ENCODE measurements at places on chromosomes 12 and 14.
A peak's percentile ranks its signal among the peaks of the same experiment; 100 is the strongest.

- DNase-seq = peak; percentile 87
Observed at GRCh38 chr14:100825713-100826331, at the start of gene MEG3. MEG3 (plus strand) TSS chr14:100826118.

- DNase-seq = no peak
Observed at GRCh38 chr12:115979351-115979750, 298.1 kb downstream of the MED13L start.

GRCh38 chr14:88553886-88554456, 836 bp downstream of the PTPN21 start:
- DNase-seq = peak; percentile 27

DNA sequence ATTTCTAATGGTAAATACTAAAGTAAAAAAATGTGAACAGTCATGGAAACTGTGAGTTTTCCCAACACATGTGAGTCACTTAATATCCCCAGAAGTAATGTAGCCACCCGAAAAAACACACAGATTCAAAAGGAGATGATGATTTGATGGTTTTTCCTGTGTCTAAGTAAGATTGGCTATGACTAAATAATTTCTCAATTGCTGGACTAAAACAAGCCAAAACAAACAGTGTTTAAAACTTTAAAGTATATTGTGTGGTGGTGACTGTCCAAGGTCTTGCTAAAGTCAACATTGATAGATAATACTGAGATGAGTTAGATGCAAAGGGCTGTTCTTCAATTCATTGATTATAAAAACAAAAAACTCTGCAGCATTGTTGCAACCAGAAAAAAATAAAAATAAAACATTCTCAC, 89.6 kb upstream of the SOX5 start:
- DNase-seq = peak; percentile 95

DNA sequence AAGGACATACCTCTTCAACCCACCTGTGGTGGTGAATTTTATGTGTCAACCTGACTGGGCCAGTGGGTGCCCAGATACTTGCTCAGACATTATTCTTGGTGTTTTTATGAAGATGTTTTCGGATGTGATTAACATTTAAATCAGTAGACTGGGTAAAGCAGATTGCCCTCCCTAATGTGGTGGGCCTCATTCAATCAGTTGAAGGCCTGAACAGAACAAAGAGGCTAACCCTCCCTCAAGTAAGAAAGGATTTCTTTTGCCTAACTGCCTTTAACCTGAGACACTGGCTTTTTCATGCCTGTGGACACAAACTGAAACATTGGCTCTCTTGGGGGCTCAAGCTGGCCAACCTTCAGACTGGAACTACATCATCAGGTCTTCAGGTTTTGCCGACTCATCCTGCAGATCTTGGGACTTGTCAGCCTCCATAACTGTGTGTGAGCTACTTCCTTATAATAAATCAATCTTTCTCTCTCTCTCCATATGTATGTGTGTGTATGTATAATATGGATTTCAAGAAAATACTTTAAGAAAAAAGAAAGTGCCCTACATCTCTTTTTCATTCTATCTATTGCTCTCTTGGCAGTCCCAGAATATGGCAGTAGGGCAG, 39.4 kb downstream of the RTN1 start:
- DNase-seq = no peak

DNA sequence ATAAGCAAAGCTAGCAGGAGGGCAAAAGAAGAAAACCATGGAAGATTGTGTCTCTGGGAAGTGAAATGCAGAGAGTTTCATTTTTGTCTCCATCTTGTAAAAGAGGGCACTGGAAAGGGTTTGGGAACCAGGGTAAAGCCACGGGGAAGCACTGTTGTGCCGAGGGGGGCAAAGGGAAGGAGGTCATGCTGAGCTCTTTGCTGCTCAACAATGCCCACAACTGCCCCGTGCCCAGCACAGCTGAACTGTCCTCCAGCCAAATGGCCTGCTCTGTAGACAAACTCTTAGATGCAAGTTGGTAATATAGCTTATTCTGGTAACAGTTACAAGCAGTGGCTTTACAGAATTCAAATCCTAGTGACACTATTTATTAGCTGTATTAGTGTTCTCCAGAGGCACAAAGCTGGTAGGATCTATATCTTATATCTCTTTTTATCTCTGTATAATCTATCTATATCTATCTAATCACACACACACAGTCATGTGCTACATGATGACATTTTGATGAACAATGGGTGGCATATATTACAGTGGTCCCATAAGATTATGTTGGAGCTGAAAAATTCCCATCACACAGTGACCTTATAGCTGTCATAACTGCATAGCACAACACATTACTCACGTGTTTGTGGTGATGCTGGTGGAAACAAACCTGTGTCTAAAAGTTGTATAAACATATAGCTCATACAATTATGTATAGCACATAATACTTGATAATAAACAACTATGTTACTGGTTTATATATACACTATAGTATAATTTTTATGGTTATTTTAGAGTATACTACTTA, 203.4 kb upstream of the DDHD1 start:
- DNase-seq = no peak

DNA sequence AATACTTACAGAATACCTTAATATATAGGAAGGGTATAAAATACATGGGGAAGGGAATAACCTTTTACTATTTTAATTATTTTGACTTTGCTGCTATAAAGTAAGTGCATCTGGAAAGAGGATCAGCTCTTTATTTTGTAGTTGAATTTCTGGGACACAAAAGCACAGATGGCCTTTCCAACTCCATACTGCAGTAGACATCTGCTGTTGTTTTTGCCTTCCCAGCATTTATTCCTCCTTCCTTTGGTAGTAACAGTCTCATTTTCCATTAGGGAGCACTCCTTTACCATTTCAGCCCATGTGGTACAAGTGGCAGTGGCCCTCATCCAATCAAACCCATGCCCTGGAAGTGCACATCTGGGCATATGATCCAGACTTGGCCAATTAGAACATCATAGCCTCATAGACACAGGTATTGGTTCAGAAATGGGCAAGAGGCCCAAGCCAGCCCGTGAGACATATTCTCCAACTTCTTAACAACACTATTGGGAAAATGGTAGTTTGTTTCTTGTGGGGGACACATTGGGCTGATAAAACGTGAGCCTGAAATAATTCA, 64.8 kb upstream of the YARS2 start:
- DNase-seq = no peak

DNA sequence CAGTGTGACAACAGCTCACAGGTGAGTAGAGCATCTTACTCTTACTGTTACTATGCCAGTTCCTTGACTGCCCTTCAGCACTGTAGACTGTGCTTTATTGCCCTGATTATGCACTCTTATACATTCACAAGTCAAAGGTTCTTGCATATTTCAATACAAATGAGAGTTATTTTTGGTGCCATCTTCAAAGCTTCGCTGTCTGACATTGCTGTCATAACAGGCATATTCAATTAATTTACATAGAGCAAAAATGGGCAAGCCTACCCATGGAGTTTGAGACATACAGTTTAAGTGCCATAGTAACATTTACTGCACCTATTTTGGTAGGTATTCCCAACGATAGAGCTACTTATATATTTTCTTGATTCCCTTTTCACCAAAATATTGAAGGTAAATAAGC, 107.5 kb upstream of the CNTN1 start:
- no peak for DNase-seq

GRCh38 chr14:23294734-23295561, 7.7 kb downstream of the PPP1R3E start:
- DNase-seq = peak; percentile 66

- DNase-seq = no peak
Observed at GRCh38 chr14:24071836-24072430, 571 bp downstream of the CPNE6 start.

DNA sequence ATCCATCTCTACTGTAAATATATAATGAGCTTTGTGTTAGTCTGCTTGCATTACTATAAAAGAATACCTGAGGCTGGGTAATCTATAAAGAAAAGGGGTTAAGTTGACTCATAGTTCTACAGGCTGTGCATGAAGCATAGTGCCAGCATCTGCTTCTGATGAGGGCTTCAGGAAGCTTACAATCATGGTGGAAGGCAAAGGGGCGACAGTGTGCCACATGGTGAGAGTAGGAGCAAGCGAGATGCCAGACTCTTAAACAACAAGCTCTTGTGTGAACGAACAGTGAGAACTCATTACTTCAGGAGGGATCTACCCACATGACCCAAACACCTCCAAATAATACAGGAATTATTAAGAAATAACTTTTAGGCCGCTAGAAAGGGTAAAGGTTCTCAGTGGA, 28.1 kb downstream of the APOBEC1 start:
- DNase-seq = no peak

DNA sequence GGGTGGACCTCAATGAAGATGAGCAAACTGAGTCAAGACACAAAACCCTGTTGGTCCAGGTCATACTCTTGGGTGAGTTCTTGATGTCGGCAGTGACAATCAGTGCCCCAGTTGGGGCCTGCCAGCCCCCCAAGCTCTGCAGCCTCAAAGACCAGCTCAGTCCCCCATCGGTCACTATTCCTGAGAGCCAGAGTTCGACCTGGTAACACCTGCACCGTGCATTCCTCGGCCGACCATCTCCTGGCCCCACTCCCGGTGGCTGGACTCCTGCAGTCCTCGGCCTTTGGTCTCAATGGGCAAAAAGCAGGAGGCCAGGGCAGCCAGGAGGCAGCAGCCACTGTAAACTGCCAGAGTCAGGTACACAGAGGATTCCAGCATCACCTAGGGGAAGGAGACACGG, 32.5 kb downstream of the DAO start:
- no peak for DNase-seq

Measured in fibroblast of pulmonary artery (primary cell).